ENCODE measurements at places on chromosomes 4 and X.

DNA sequence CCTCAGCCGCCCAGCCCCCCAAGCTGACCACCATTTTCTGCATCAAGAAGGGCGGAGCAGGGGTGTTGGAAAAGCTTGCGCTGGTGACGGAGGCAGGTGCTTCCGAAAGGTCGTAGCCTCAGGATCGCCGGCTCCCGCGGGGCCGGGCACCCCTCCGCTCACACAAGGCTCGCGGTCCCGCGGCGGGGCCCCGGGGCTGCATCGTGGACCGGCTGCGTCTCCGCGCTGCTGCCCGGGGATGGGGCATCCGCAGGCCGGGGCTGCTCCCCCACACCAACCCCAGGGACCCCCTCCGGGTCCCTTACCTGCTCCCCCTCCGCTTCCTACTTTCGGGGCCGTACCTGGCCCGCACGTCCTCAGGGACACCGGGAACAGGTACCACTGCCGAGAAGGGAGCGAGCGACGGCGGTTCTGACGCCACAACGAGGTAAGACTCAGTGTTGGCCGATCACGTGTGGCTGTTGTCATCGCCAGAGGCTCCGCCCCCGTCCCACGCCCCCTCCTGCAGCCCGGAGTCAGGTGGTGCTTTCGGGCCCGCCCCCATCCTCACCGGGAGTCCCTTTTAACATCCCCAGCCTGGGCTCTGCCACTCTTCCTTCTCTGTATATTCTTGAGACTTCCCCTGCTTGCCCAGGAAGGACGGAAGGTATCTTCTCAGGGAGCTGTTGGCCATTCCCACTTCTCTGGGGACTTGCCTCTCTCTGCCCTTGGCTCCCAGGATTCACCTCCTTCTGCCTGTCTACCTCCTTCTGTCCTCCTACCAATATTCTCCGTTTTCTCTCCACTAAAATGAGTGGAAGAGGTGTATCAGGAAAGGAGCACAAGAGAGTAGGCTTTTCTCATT lies at the start of gene BEX2:
Gene BEX2 (minus strand): TSS at position 436 of the 844 bp plus-strand sequence. CDS start 1,014 bp downstream, outside the sequence.
- DNase-seq: peak; percentile 89

DNA sequence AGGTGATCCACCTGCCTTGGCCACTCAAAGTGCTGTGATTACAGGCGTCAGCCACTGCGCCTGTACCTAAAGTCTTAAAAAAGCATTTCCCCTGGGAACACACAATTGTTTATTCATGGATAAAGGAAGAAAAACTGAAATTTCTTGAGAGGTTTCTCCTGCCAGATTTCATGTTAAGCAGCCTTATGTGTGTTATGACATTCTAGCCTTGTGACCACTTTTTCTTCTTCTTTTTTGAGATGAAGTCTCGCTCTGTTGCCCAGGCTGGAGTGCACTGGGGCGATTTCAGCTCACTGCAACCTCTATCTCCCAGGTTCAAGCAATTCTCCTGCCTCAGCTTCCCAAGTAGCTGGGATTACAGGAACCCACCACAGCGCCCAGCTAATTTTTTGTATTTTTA lies 57.8 kb upstream of the PLAC8 start:
- no peak for DNase-seq

DNA sequence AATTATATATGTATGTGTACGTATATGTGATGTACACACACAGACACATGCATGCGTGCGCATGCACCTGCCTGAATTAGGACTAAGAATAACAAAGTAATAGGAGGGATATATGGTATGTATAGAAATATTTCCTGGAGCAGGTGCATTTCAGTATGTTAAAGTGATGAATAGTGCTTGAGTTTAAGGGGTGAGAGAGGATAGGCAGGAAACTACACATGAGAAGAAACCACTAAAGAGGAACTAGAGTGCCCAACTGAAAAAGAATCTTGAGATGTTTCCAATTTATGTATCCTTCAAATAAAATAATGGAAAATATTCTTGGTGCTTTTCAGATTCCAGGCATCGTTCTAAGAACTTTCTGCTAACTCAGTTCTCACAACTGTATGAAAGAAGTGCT lies 52.6 kb upstream of the UNC5C start:
- no peak for DNase-seq

DNA sequence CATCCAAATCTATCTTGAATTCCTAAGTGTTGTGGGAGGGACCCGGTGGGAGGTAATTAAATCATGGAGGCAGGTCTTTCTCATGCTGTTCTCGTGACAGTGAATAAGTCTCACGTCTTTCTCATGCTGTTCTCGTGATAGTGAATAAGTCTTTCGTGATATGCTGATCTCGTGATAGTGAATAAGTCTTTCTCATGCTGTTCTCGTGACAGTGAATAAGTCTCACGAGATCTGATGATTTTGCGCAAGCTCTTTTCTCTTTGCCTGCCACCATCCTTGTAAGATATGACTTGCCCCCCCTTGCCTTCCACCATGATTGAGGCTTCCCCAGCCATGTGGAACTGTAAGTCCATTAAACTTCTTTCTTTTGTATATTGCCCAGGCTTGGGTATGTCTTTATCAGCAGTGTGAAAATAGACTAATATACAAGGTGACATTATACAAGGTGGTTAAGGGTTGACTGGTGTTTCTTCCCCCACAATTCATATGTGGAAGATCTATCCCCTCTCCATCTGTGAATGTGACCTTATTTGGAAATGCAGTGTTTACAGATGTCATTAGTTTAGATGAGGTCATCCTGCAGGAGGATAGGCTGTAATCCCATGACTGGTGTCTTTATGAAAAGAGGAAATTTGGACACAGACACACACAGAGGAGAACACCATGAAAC lies 27.6 kb downstream of the ARSD start:
- DNase-seq: no peak

DNA sequence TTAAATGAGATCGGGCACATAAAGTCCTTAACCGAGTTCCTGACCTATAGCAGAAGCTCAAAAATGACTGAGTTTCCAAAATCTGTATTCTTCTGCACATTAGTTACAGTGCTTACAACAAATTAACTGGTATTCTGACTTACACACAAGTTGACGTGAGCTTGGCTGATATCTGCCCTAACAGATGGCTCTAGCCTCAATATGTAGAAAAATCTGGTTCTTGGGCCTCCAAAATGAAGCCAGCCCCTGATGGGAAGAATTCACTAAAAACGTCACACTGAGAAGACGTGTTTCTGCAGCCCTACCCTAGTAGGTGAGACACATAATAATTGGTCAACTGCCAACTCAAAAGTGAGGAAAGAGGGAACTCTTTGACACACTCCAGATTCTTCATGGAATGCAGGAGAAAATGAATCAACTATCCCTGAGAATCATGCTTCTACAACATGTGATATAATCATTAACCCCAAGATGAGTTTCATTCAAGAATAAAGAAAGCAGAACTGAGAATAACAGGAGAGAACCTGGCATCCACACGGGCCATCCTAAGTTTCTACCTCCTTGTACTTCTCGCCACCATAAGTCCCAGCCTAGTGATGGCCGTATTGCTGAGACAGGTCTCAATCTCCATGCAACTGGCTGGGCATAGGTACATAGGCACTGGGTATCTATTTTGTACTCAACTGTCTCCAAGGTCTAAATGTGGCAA lies 8.2 kb downstream of the STX18 start:
- no peak for DNase-seq

DNA sequence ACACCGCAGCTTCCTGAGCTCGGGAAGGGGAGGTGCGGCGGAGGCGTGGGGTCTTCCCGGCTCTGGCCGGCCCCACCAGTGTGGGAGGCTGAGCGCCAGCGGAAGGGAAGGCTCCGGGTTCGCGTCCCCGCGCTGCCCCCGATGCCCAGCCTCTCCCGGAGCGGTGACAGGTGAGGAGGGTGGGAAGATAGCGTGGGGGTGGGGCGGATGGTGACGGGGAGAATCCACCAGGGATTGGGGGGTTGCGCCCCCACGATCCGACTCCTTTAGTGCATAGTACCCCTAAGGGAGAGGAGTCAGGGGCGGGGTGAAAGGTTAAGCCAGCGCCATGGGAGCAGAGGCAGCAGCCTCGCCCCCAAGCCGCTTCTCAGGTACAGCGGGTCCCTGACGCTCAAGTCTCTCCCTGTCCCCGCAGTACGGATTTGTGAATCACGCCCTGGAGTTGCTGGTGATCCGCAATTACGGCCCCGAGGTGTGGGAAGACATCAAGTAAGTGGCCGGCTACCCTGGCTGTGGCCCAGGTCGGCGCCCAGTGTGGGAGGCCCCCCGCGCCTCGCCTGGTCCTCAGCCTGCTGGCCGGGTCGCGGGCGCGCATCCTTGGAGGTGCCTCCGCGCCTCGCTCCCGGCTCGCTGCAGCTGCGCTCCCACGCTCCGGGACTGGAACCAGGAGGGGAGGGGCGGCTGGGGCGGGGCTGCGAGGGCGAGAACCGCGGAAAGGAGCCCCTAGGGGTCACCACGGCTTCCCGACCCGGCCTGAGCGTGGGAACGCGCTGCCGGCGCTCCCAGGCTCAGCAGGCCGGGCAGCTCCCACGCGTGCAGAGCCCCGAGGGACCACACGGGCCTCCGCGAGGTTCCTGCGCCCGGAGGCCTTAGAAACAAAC lies 791 bp downstream of the GUCY1B1 start:
- DNase-seq: no peak

- DNase-seq: no peak
Measured at GRCh38 chrX:106039920-106040319, 1.4 kb upstream of the SERPINA7 start.

DNA sequence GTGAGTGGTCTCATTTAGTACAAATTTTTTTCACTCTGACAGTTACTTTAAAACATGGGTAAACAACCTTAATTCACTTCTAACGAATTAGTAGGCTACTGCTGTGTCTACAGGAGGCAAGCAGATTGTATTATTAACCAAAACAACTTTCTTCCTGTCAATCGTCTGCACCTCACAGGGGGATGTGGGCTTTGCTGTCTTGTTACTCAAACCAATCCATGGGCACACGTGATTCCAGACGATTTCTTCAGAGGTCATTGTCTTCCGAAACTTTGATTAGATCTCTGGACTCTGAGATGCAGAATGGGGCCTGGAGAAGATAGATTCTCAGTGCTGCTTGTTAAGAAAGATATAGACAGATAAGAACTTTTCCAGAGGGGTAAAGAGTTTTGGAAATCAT lies 327.8 kb downstream of the DHX15 start:
- no peak for DNase-seq

- no peak for DNase-seq
Measured at GRCh38 chr4:152954741-152955140, 18.6 kb downstream of the FHDC1 start.

- no peak for DNase-seq
Measured at GRCh38 chr4:109826719-109827118, 1.1 kb upstream of the RRH start.

DNA sequence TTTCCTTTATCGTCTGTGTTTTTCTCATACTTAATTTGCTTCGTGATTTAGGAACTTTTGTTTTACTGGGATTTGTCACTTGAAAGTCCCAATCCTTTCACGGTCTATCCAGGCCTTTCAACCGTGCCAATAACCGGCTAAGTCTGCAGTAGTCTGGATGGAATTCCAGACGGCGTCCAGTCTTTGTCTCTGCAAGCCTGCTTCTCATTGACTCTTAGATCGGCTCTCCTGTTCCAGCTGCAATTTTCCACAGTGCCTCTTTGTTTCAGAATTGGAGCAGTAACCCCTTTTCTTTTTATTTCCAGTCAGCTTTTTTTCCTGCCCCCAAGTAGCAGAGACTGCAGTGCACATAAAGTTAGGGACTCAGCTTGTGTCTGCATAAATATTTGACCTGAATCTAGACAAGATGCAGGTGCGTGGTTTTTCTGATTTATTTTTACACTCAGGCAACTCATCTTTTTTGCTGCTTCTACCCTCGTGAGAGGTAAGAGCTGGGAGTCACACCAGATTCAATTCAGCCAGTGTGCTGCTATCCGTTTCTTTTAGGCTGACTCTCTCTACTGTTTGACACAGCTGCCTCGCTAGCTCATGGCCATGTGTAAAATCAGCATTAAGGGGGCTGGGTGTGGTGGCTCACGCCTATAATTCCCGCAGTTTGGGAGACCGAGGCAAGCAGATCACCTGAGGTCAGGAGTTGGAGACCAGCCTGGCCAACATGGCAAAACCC lies 37.4 kb upstream of the DHRSX start:
- DNase-seq: no peak

- DNase-seq: no peak
Measured at GRCh38 chrX:21412029-21412428, 37.8 kb downstream of the CNKSR2 start.

DNA sequence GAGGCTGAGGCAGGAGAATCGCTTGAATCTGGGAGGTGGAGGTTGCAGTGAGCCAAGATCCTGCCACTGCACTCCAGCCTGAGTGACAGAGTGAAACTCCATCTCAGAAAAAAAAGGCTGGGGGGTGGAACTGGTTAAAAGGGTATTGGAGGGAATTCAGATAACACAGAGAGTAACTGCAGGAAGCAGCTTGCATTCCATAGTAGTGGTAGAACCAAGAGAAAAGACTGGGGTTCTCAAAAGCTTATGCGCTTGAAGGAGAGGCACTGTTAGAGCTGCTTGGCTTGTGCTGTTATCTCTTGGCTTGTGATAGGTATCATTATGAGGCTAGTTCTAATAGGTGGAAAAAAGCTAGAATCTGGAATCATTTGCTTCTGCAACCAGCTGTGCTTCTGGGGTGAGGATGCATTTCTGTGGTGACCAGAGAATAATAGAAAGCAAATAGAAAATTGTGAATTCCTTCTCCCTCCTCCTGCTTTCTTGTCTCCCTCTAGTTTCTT lies 91.2 kb upstream of the ELOVL6 start:
- DNase-seq: no peak

- DNase-seq: no peak
Measured at GRCh38 chr4:61527888-61528287, 327.8 kb downstream of the ADGRL3 start.

- no peak for DNase-seq
Measured at GRCh38 chrX:72009731-72010130, 99.1 kb downstream of the NHSL2 start.

DNA sequence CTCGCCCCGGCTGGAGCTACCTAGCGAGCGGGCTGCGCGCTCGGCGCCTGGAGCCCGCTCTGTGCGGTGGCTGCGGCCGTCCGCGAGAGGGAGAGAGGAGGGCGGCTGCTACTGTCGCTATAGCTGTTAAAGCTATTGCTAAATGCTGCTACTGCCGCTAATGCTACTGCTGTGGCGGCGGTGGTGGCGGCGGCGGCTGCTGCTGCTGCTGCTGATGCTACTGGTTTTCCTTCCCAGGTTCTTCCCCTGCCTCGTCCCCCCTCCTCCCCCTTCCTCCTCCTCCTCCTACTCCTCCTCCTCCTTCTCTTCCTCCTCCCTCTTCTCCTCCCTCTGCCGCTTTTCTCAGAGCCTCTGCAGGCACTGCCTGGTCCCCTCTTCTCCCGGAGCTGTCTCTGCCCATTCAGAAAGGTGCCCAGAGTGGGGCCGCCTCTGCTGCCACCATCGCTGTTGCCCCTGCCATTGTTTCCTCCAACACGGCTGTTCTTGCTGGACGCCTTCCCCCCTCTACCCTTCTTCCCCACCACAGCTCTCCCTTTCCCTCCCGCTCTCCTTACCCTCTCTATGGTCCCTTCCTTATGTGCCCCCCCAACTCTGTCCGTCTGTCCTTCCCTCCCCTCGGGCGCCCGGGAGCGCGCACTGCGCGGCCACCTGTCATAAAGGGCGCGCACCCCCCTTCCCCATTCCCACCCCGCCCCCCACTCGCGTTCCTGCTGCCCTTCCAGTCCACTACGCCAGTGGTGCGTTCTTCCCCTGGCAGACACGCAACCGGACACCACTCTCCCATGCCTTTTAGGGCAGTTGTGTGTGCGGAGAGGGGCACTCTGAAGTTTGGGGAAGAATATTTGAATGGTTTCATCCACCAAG lies at the start of gene NEXMIF:
Gene NEXMIF (minus strand): TSS at position 228 of the 864 bp plus-strand sequence.
- peak; percentile 35 for DNase-seq

GRCh38 chr4:172945611-172946010 lies 223.0 kb upstream of the GALNT7 start:
- DNase-seq: no peak

- peak; percentile 84 for DNase-seq
Measured at GRCh38 chr4:108172753-108173598, 4.2 kb upstream of the LEF1 start.
